ENCODE measurements at places on chromosomes 1 and 21. TPM values are rescaled to one million over a fixed set of nuclear protein-coding genes. Genes with fewer than 3 reads are reported as not detected.

Gene LAX1
- total RNA-seq: 0.49 TPM

Gene GJB5
- total RNA-seq: 23.6 TPM

Gene CELA3A
- total RNA-seq: not detected

Gene OLIG2
- total RNA-seq: not detected

Gene ZSWIM5
- total RNA-seq: 2.7 TPM

Gene ATF6
- total RNA-seq: 21.1 TPM

Gene TFAP2E
- 6.4 TPM for total RNA-seq

Gene PTPRF
- 139 TPM for total RNA-seq

Gene CLCA1
- total RNA-seq: not detected

Gene SYTL1
- total RNA-seq: 56.2 TPM

Gene FAM177B
- not detected for total RNA-seq

Gene ATP6V1G3
- total RNA-seq: not detected

Gene GRIK1
- 3.2 TPM for total RNA-seq

Gene FAM72C
- 0.49 TPM for total RNA-seq

Gene ARID1A
- total RNA-seq: 91.6 TPM

Gene SH2D5
- not detected for total RNA-seq

Gene CFHR3
- total RNA-seq: not detected

Gene SPATA1
- 0.25 TPM for total RNA-seq

Gene VCAM1
- 5.6 TPM for total RNA-seq

Gene CNKSR1
- 21.9 TPM for total RNA-seq

Gene CRYBG2
- 67.0 TPM for total RNA-seq

Gene ASH1L
- 74.9 TPM for total RNA-seq

Gene HSD3B2
- total RNA-seq: 10.1 TPM

Gene PADI3
- 7.1 TPM for total RNA-seq

Gene C1orf116
- 11.8 TPM for total RNA-seq

Gene NMNAT2
- total RNA-seq: 1.7 TPM

Gene CCDC185
- total RNA-seq: not detected

Gene SELL
- total RNA-seq: not detected

Gene AXDND1
- total RNA-seq: not detected

Gene TRPM2
- 2.2 TPM for total RNA-seq

Gene CAMK1G
- not detected for total RNA-seq

Gene PHGDH
- 92.6 TPM for total RNA-seq

Gene PKP1
- total RNA-seq: 409 TPM

Gene CFHR1
- not detected for total RNA-seq

Gene FOXD2
- total RNA-seq: 0.98 TPM

Gene SPRR4
- total RNA-seq: not detected

Gene CD1B
- not detected for total RNA-seq

Gene TMEM125
- total RNA-seq: 1.2 TPM

Gene CRYZ
- 32.7 TPM for total RNA-seq

Gene KRTAP19-3
- total RNA-seq: not detected

Gene TINAGL1
- 142 TPM for total RNA-seq

Gene NOS1AP
- 2.0 TPM for total RNA-seq

Gene TPTE
- not detected for total RNA-seq

Gene C1QA
- 95.8 TPM for total RNA-seq

Gene CAPN8
- total RNA-seq: 0.49 TPM

Gene PLEKHN1
- total RNA-seq: 15.2 TPM

Gene SERTAD4
- 2.7 TPM for total RNA-seq

Gene BCL2L15
- total RNA-seq: 2.9 TPM

Gene NBPF15
- 15.5 TPM for total RNA-seq

Gene GLIS1
- total RNA-seq: 1.2 TPM

Gene DISC1
- 12.3 TPM for total RNA-seq

Gene UMODL1
- total RNA-seq: not detected

Gene GBP2
- 59.4 TPM for total RNA-seq

Gene KRTAP11-1
- not detected for total RNA-seq

Gene UBAP2L
- total RNA-seq: 75.9 TPM

Gene S100A2
- total RNA-seq: 470 TPM

Gene SEMA6C
- 10.1 TPM for total RNA-seq

Gene ERO1B
- total RNA-seq: 10.3 TPM

Gene SLC45A1
- total RNA-seq: 13.8 TPM

Data from vagina (tissue), 2 donors.